ENCODE measurements at places on chromosomes 1 and 21.

- no peak for DNase-seq
Observed at GRCh38 chr1:202831906-202832305, 21.2 kb downstream of the PCAT6 start.

GRCh38 chr1:150508982-150509381, 1.1 kb downstream of the ECM1 start:
- no peak for DNase-seq

DNA sequence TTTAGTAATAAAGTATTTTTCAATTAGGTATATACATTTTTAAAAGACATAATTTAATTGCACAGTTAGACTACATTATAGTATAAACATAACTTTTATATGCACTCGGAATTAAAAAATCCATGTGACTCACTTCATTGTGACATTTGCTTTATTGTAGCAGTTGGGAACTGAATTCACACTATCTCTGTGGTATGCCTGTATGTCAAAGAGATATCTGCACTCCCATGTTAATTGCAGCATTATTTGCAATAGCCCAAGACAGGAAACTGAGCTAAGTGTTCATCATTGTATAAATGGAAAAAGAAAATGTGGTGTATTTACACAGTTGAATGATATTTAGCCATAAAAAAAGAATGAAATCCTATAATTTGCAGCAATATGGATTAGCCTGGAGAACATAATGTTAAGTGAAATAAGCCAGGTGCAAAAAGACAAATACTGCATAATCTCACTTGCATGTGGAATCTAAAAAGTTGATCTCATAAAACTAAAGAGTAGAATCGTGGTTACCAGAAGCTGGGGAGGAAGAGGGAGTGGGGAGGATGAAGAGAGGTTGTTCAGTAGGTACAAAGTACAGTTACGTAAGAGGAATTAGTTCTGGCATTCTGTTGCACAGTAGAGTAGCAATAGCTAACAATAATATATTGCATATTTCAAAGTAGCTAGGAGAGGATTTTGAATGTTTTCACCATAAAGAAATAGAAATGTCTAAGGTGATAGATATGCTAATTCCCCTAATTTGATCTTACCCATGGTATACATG, 64.8 kb downstream of the DPT start:
- no peak for DNase-seq

DNA sequence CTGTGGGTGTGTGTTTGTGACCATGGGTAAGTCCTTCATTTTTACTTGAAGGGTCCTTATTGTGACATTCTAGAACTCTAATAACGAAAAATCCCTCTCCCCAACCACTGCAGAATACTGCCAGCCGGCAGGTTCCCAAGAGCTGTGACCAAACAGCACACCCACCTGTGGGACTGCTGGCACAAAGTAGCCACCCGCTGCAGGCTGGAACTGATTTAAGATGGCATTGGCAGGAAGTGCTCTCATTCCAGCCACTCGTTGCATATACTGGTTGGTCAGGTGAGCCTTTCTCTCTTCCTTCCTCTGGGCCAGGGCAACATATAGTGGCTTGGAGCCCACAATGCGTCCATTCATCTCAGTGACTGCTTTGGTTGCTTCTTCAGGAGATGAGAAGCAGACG, 11.6 kb downstream of the PABPC4 start:
- DNase-seq = no peak

GRCh38 chr1:53127546-53127945, 14.9 kb downstream of the SLC1A7 start:
- no peak for DNase-seq

DNA sequence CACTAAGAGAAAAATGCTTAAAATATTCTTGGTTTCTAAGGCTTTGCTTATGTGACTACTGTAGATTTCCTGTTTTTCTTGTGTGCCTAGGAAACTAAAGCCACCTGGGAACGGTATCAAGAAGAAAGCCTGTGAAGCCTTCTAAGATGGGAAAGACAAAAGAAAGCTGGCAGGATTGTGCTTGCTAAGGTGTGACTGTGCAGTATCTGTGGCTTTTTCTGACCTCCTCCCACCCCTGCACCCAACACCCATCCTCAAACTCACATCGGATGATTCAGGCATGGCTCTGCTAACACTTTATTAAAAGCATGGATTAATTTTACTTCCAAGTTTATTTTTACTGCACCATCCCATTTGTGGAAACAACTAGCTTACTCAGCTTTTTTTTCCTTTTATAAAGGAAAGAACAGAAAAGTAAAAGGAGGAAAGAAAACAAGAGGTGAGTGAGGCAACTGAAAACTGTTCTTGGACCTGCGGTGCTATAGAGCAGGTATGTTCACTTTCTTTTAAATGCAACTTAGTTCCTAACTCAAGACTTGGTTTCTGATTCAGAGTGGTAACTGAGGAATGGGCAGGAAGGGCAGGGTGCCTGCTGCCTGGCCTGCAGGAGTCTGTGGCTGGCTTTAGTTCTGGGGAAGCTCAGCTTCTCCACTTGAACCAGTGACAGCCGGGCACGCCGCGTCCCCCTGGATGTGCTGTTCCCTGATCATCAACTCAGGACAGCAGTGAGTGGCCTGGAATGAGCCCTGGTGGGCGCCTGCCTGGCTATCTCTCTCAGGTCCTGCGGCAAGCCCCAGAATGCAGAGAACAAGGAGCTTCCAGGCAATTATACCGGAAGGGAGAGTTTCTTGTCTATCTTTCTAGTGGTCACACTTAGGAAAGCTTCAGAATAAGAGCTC, at the start of gene GBP6:
GBP6 (plus strand) TSS at position 422 of the 899 bp plus-strand sequence. CDS start 4,493 bp downstream, outside the sequence.
- no peak for DNase-seq

Data from stimulated activated CD4-positive, alpha-beta T cell treated with anti-CD3 and anti-CD28 coated beads, TNF-alpha, amount 100 ng/mL, for 48 hours (primary cell).